Stimulated activated CD4-positive, alpha-beta T cell treated with anti-CD3 and anti-CD28 coated beads, Interleukin-15, amount 100 ng/mL, for 24 hours (primary cell): ENCODE measurements at places on chromosomes 5 and 9.

GRCh38 chr5:168612996-168613395 lies 33.8 kb upstream of the PANK3 start:
- no peak for DNase-seq

- no peak for DNase-seq
Observed at GRCh38 chr9:75000835-75001234, 27.3 kb downstream of the CARNMT1 start.

- peak; percentile 70 for DNase-seq
Observed at GRCh38 chr9:131656356-131657036, 83.4 kb downstream of the RAPGEF1 start.

DNA sequence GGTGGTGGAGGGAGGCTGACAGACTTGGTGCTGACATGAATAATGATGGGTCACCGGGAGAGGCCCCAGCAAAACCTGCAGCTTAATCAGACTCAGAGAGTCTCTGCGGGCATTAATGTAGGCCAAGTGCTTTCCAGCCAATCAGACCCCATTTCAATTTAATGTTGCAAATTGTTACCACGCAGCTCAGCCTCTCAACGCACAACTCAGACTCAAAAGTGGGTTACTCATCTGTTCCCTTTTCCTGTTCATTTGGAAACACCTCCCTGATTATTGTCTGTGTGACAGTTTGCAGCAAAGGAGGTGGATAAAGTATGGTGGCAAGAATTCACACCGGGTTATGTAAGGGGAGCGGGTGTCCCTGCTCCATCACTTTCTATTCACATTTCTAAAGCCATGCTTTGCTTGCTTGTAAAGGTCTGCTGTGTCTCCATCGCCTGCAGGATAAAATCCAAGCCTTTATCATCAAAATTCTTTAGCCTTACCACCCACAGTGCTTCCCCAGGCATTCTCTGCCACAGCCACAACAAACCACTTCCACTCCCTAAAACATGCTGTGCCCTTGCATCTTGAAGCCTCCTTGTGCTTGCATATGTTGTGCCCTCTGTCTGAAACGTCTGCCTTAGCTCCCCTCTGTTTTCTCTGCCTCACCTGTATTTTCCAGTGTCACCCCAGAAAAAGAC lies 156.5 kb downstream of the ASTN2 start:
- no peak for DNase-seq

DNA sequence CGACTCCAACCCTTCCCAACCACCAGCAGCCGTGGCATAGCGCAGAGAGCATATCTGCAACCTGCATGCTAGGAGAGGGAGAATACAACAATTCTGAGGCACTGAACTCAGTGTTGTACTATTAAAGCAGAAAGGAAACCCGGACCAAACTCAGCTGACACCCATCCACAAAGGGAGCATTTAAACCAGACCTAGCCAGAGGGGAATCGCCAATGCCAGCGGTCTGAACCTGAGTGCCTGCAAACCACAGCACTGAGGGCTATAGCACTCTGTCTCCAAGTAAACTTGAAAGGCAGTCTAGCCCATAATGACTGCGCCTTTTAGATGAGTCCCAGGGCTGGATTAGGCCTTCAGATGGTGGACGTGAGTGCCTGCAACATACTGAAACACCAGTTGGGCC lies 494.4 kb upstream of the PTPRD start:
- no peak for DNase-seq

GRCh38 chr5:978054-978453 lies 30.5 kb upstream of the NKD2 start:
- no peak for DNase-seq

GRCh38 chr5:87081016-87081415 lies 186.7 kb upstream of the RASA1 start:
- no peak for DNase-seq

- peak; percentile 34 for DNase-seq
Observed at GRCh38 chr5:179870403-179870903, 11.8 kb upstream of the MRNIP start.

- no peak for DNase-seq
Observed at GRCh38 chr9:89972535-89972934, 367.7 kb downstream of the GADD45G start.

GRCh38 chr5:38830521-38831051 lies 15.2 kb upstream of the OSMR start:
- DNase-seq, result no peak

DNA sequence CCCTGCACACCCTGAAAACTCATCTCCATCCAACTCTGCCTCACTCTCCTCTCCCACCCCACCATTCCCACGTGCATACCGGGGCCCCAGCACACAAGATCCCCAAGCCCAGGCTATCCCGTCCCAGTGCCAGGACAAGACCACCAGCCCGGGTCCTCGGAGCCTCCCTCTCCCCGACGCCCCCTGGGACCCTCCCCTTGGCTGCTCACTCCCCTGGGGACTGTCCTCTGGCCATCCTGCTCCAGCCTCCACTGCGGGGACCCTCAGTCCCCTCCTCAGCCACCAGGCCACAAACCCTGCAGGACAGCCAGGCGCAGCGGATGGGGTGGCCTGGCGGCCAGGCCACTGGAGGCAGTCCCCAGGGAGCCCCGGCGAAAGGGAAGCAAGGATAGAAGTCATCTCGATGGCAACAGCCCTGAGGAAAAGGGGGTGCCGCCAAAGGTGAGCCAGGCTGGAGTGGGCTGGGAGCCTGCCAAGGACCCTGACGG lies 62.8 kb downstream of the C9orf50 start:
- no peak for DNase-seq

- DNase-seq, result peak; percentile 34
Observed at GRCh38 chr9:93304574-93305496, 120.9 kb downstream of the WNK2 start.

- DNase-seq, result no peak
Observed at GRCh38 chr9:115517335-115518075, 399.5 kb upstream of the TNC start.

GRCh38 chr5:59698207-59699178 lies 195.0 kb downstream of the PDE4D start:
- DNase-seq, result no peak

DNA sequence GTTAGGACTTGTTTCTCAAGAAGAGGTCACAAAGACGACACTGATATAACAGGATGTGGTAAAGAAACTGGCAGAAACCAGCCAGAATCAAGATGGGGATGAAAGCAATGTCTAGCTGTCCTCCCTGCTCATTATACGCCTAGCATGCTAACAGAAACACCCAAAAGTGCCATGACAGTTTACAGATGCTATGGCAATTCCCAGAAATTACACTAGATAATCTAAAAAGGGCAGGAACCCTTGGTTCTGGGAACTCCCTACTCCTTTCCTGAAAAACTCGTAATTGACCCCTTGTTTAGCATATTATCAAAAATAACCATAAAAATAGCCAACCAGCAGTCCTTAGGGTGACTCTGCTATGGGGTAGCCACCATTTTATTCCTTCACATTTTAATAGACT lies 10.9 kb upstream of the MRPS30 start:
- DNase-seq, result no peak

DNA sequence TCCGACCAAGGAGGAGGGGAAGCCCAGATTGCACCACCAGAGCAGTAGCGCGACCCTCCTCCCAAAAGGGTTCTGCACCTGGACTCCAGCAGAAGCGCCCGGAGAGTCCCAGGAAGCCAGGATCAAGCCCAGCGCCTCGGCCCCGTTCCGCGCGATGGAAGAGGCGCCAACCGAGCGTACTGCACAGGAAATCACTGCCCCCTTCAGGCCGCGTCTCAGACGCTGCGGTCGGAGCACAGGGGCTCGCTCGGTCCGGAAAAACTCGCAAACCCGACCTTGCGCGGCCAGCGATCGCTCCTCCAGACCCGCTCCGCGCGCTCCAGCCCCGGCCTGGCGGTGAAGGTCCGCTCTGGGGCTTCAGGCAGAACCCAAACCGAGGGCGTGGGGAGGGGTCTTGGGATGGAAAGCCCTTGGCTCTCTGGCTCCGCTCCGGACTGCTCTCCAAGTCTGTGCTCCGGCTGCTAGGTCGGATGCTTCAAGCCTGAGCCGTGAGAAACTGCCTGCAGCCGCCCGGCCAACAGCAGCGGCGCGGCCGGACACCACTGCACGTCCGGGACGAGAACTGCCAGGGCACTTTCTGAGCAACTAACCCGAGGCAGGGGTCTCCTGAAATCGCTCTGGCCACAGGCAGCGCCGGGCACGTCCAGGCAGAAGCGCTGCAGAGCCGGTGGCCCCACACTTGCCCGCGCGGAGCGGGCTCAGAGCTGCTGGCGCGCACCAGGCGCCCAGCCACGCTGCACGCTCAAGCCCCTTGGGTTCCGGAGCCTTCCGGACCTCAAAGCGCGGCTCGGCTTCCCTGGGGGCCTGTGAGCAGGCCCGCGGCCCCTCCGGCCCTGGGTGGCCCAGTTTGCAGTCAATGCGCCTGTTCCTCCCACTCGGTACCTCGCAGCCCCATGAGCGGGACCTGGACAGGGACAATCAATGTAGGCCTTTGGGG lies 1.3 kb downstream of the GABBR2 start:
- peak; percentile 64 for DNase-seq

DNA sequence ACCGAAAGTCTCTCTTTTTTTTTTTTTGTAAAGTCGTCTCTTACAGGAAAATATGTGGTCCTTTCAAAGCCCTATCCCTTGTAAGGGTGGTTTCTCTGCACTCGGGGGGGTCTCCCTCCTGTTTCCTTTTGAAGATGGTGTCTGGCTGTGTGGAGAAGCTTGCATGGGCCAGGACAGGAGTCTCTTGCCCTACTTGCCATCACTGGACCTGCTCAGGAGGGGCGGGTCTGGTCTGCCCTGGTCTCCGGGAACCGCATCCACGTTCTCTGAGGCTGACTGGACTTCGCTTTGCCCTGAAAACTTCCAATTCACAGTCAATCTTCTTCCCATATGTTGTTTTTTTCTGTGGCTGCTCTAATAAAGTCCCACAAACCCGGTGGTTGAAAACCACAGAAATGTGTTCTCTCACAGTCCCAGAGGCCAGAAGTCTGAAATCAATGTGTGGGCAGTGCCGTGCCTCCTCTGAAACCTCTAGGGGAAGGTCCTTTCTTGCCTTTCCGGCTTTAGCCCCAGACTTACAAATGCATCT lies 92.9 kb upstream of the IER5L start:
- DNase-seq, result peak; percentile 19

- no peak for DNase-seq
Observed at GRCh38 chr5:32520972-32521371, 64.4 kb upstream of the SUB1 start.

DNA sequence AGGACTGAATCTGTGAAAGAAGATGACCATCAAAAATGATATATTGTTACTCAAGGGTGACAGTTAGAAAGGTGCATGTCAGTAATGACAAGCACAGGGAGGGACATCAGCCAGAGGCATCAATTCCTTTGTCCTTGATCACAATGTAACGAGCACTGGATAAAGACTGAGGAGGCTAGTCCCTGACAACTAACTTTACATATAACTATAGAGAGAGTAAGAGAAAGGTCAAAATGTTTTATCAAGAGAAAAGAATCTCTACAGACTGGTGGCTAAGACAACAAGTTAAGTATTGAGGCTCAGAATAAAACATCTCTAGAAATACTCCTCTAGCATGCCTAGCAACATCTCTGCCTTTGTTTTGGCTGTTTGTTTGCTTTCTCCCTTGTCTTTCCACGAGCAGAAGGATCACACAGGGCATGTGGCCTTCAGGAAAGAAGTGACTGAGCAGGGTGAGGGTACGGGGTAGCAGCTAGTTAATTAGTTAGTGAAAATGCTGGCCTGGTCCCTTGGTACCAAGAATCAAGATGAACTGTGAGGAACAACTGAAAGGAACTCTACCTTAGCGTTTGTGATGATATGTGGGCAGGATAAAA lies 724.1 kb upstream of the MEF2C start:
- no peak for DNase-seq

GRCh38 chr5:333945-334344 lies 12.4 kb downstream of the AHRR start:
- no peak for DNase-seq

- DNase-seq, result no peak
Observed at GRCh38 chr5:13580058-13580457, 364.4 kb downstream of the DNAH5 start.

- no peak for DNase-seq
Observed at GRCh38 chr5:14250748-14251701, 107.9 kb downstream of the TRIO start.

DNA sequence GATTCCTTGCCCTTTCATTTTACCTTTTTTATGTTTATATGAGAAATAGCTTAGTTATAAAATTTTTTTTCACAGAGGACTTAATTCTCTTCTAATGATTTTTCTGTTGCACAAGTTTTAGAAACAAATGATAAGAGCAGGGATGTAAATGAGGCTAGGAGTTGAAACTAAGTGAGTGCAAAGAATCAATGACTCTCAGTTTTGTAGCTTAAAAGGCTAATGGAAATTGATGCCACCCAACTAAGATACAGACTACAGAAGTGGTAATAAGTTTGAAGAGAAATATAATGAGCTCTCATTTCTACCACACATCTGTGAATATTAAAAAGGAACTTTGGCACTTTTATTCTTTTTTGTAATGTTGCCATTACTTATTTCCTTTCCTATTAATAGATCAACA lies 105.1 kb downstream of the LURAP1L start:
- no peak for DNase-seq

DNA sequence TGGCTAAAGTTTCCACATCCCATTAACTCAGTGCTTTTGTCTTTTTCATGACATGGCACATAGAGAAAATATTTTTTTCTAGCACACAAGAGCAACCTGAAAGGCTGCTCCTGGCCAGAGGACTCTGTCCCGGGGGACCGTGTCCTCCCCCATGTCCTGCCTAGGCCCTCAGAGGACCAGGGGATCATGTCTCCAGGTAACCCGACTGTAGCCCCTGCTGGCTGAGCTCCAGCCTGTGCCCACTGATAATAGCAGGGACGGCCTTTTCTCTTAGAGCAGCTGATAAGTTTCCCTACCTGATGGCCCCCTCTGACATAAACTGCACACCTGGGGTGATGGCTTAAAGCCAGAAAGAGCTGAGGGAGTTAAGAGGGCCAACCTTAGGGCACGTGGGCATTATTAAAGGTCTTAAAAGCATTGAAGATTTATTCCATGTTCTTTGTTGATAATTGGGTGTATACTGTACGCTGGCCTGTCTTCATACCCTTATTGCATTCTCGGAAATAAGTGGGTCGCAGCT lies 5.9 kb downstream of the HDHD3 start:
- DNase-seq, result no peak

GRCh38 chr5:140420226-140420570 lies 18.6 kb downstream of the ANKHD1 start:
- DNase-seq, result no peak

DNA sequence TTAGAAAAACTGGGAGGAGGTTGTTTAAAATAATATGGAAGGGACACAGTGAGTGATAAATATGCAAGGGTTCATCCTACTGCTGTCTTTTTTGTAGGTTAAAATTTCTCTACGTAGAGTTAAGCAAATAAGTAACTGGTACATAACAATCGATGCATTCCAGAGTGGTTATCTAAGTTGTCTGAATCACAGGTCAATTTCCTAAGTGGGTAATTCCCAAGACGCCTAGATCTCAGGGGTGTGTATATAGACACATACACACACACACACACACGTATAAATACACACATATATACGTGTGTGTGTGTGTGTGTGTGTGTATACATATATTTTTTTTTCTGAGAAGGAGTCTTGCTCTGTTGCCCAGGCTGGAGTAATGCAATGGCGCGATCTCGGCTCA lies 22.3 kb downstream of the CAAP1 start:
- DNase-seq, result no peak
